ENCODE measurements at places on chromosomes 6 and 20.

DNA sequence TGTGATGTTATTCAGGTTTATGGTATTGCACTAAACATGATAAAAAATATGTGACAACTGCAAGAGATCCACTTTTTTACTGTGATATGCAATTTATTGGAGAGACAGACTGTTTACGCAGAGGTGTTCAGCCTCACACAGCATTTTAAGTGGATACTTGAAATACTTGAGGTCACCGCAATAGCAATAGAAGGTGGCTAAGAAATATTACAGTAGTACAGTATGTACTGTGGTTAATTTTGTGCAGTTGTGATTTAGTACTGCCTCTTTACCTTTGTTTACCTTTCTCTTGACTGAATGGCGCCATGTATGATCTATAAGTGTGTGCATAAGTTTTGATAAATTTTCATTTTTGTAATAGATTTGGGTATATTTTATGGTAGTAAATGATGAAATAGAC is 17.4 kb downstream of the MACROD2 start:
- DNase-seq: no peak

GRCh38 chr6:41502917-41503671 is 43.1 kb upstream of the FOXP4 start:
- no peak for DNase-seq

DNA sequence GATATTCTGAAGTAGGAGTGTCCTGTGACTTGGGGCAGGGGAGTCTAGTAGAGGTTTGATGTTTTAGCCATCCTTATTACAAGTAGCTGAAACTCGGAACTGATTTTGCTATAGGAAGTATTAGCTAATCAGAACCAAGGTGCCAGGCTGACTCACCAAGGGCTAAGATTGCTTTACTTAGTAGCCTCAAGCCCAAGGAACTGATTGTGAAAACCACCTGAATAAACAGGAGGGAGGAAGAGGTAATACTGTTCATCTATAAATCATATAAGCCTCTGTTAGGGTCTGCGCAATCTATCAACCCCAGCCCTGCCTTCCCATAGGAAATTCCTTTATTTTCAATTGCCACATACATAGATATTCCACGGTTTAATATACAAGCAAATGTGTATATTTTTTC is 54.4 kb downstream of the GNAS start:
- DNase-seq: no peak

- DNase-seq: no peak
Measured at GRCh38 chr6:166477647-166478365, 95.1 kb upstream of the MPC1 start.

- DNase-seq: no peak
Measured at GRCh38 chr6:2916158-2916925, 13.2 kb upstream of the SERPINB9 start.

GRCh38 chr6:152836523-152836922 is 85.9 kb downstream of the VIP start:
- DNase-seq: no peak

DNA sequence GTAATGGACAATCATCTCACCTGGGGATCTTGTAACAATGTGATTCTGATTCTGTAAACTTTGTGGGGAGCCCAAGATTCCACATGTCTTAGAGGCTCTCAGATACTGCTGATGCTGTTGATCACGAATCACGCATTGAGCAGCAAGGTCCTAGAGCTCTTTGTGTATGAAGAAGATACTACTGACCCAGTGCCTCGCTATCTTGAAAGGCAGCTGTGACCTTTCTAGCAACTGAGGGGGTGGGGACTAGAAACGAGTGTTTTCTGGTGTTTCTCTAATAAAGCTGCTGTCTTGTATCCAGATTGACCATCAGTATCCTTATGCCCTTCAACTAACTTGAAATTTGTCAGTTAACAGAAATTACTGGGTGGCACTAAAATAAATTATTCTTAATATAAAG is 142.9 kb downstream of the MTHFD1L start:
- no peak for DNase-seq

- DNase-seq: no peak
Measured at GRCh38 chr20:36528875-36529417, 12.4 kb upstream of the MYL9 start.

- no peak for DNase-seq
Measured at GRCh38 chr6:1144842-1145767, 166.8 kb upstream of the FOXQ1 start.

DNA sequence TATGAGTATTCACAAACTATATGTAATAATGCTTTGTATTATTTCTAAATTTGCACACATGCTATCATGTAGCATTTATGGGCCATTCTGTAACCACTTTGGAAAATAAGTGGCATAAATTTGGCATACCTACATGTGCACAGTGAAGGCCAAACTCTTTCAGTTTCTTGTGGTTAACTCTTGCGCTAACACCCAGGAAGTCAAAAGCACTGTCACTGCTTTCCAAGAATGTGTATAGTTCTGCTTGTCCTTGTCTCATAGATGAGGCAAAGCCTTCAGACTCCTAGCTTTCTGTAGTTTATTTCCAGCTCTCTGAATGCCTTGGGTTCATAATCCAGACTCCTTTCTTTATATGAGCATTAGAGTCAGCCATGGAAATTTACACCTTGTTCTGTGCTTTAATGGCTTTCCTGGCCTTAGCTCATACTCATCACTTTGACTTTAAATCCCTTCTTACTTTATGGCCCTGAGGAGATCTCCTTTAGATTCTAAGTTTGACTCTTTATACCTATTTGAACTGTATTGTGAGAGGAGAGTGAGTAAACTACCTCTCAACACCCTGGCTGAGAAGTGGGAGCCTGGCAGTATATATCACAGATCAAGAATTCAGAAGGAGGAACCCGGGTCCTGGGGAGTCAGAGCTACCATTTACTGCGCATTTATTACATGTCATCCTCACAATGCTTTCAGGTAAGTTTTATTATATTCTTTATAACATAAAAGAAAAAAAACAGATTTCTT is 949 bp upstream of the SLC17A3 start:
- peak; percentile 45 for DNase-seq

DNA sequence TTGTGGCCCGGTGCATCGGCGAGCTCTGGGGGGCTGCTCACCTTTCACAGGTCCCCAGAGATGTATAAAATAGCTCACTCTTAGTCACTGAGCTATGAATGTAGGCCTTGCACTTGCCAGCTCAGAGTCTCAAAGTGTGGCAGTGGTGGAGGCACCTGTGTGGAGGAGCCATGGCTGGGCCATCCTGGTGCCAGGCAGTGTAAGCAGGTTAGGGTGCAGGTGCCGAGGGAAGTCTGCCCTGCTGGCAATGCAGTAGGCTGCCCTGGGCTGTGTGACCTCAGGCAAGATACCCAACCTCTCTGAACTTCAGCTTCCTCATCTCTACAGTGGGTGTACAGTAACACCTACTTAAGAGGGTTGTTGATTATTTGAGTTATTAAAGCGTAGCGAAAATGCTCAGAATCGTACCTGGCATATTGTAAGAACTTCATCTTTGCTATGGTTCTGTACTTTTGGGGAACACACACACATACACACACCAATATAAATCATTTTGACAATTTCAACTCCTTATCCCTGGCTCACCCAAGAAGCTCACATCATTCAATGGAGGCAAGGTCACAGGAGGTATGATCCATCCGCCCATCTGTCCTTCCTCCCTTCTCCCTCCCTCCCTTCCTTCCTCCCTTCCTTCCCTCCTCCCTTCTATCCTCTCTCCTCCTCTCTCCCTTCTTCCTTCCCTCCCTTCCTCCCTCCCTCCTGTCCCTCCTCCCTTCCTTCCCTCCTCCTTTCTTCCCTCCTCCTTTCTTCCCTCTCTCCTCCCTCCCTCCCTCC is 66.8 kb upstream of the STX16 start:
- no peak for DNase-seq

DNA sequence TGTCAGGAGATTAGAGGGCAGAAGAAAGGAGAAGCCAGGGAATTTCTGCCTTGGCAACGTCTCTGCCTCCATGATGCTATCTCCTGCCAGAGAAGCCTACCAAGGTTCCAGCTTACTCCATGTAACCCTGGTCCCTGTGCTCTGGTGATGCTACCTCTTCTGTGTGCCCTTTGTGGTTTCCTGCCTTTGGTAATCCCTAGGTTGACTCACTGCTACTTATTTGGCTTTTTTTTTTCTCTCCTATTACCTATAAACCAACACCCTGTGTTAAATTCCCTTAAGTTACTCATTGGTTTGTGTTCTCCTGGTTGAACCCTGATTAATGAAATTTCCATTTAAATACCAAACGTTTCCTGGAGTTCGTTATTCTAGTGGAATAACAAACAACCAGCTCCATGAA is 527.8 kb upstream of the FLRT3 start:
- DNase-seq: no peak

- DNase-seq: no peak
Measured at GRCh38 chr20:25218492-25218891, 23.0 kb downstream of the ENTPD6 start.

- DNase-seq: no peak
Measured at GRCh38 chr20:45484676-45485075, 15.1 kb downstream of the WFDC2 start.

GRCh38 chr20:47857187-47857568 is 71.9 kb upstream of the SULF2 start:
- DNase-seq: no peak

- no peak for DNase-seq
Measured at GRCh38 chr6:36135053-36135731, 4.9 kb downstream of the MAPK13 start.

- DNase-seq: peak; percentile 36
Measured at GRCh38 chr6:26270486-26270861, 94.5 kb upstream of the BTN3A2 start.

- DNase-seq: no peak
Measured at GRCh38 chr6:73515204-73515655, 5.6 kb downstream of the EEF1A1 start.

DNA sequence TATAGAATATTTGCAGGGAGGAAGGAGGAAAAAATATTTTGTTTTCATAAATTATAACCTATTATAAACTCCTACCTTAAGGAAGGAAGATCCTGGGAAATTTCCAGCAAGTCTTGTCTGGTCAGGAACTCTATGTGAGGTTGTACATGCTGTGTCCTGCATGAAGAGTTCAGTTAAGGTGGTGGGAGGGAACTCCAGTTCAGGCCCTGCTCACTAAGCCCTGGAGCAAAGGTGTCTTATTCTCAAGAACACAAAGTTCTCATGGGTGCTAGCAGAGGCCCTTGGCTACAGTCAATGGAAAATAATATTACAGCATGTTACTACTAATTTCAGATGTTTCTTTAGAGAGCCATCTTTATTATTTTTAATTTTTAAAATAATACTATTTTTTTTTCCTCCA is 3.8 kb upstream of the OGFRL1 start:
- no peak for DNase-seq

DNA sequence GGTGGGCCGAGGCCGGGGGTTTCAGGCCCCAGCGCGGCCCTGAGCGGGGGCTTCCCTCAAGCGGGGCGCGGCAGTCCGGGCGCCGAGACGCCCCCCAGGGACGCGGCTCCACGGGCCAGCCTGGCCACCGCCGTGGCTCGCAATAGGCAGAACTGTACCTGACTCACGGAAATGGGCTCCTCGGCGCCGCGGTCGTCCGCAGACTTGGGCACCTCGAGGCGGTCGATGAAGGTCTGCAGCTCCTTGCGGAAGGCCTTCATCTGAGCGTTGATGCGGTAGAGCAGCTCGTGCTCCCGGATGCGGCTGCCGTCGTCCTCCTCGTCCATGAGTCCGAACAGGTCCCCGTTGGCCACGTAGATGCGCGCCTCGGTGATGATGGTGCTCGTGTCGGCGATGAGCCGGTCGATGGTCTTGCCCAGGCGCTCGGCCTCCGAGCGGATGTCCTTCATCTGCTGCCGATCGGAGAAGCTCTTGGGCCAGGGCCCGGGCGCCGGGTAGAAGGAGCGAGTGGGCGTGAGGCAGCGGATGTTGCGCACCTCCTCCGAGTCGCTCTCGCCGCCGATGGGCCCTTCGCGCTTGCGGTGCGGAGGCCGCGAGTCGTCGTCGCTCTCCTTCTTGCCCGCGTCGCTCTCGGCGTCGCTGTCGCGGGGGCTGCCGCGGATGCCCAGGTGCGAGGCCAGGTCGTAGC is 16.1 kb upstream of the KIAA0408 start:
- no peak for DNase-seq

- no peak for DNase-seq
Measured at GRCh38 chr6:163098827-163099479, 315.6 kb upstream of the QKI start.

DNA sequence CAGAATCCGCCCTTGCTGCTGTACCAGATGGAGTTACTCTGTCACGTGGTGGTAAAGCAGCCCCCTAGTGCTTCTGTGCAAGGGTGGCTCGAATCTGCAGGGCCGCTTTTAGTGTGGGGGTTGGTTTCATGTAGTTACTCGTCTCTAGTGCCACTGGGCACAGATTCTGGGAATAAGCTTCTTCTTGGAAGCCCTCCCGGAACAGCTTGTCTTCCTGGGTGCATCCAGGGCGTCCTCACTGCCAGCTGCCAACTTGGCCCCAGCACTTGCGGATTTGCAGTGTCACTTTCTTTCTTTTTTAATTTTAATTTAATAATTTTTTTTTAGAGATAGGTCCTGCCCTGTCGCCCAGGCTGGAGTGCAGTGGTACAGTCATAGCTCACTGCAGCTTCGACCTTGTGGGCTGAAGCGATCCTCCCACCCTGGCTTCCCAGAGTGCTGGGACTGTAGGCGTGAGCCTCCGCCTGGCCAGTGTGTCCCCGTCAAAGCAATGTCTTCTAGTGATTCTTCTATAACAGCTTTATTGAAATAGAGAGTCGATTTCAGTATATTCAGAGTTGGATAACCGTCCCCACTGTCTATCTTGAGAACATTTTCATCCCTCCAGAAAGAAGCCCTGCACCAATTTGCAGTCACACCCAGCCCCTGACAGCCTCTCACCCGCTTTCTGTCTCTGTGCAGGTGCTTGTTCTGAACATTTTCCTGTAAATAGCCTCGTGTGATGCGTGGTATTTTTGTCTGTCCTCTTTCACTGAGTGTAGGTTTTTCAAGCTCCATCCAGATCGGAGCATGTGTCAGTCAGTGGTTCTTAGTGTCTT is 25.9 kb downstream of the PYGB start:
- DNase-seq: no peak

GRCh38 chr6:15358579-15359327 is 112.9 kb downstream of the JARID2 start:
- DNase-seq: no peak

- DNase-seq: no peak
Measured at GRCh38 chr20:61525781-61526431, 273.8 kb downstream of the CDH4 start.

GRCh38 chr20:47500554-47500953 is 1.1 kb upstream of the NCOA3 start:
- no peak for DNase-seq

GRCh38 chr6:108592371-108593337 is 31.9 kb downstream of the FOXO3 start:
- peak; percentile 67 for DNase-seq

All from activated CD4-positive, alpha-beta T cell treated with anti-CD3 and anti-CD28 coated beads, Interleukin-2, amount 10 ng/mL, durations not matched to agents 7 days and 5 days (primary cell).